ENCODE measurements at places on chromosomes 7 and 10.

GRCh38 chr10:22791665-22792064, 77.3 kb upstream of the PIP4K2A start:
- no peak for DNase-seq

DNA sequence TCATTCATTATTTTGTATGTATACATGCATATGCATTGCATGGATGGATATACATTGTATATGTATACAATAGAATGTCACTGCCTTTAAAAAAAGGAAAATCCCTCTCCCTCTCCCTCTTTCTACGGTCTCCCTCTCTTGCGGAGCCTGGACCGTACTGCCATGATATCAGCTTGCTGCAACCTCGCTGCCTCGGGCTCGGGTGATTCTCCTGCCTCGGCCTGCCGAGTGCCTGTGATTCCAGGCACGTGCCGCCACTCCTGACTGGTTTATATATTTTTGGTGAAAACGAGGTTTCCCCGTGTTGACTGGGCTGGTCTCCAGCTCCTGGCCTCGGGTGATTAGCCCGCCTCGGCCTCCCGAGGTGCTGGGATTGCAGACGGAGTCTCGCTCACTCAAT, 24.4 kb downstream of the IPMK start:
- no peak for DNase-seq

DNA sequence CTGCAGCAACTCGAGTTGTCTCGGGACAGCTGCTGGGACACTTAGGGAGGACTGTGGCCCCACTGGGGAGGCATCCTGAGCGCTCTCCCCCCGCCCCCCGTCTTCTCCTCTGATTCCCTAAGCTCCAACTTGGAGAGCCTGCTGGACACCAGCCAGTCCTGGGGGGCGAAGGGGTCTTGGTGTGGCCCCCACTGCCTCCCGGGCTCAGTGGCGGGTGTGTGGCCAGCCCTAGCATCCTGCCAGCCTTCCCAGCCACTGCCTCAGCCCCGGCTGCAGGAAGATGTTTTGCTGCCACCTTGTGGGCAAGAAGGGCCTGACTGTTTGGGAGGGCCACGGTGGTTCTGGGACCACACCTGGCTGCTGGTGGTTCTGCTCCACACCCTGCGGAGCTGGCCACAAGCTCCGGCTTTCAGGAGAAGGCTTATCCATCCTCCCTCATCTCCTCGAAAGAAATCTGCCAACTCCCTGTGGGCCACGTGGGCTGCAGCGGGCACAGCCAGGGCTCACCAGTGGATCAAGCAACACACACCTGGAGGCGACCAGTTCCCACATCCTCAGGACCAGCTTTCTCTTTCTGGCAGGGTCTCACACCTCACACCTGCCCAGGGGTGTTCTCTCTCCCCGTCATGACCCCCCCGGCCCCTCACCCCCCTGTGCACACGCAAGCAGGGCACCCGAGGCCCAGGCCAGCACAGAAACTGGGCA, 24.8 kb downstream of the AGAP3 start:
- DNase-seq: no peak

- DNase-seq: no peak
Observed at GRCh38 chr10:50326757-50327701, 75.7 kb upstream of the ASAH2 start.

DNA sequence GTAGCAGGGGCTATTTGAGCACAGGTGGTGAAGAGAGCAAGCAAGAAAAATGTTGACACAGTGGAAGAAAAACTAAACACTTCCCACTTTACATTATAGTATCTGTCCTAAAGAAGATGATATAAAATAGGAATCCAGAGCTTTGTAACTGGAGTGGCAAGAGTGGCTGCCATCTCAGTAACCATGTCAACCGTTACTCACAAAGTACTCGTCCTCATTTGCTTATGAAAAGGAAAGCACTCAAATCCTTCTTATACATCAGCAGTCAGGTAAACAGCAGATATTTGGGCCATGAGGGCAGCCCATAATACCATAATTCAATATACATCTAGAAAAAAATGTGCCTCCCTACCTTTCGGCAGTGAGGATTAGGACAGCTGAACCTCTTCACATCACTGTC, 70.1 kb downstream of the RNF216 start:
- DNase-seq: no peak

GRCh38 chr7:116249969-116250553, 39.7 kb downstream of the TES start:
- DNase-seq: no peak

- no peak for DNase-seq
Observed at GRCh38 chr7:125511310-125511709, 581.7 kb upstream of the POT1 start.

DNA sequence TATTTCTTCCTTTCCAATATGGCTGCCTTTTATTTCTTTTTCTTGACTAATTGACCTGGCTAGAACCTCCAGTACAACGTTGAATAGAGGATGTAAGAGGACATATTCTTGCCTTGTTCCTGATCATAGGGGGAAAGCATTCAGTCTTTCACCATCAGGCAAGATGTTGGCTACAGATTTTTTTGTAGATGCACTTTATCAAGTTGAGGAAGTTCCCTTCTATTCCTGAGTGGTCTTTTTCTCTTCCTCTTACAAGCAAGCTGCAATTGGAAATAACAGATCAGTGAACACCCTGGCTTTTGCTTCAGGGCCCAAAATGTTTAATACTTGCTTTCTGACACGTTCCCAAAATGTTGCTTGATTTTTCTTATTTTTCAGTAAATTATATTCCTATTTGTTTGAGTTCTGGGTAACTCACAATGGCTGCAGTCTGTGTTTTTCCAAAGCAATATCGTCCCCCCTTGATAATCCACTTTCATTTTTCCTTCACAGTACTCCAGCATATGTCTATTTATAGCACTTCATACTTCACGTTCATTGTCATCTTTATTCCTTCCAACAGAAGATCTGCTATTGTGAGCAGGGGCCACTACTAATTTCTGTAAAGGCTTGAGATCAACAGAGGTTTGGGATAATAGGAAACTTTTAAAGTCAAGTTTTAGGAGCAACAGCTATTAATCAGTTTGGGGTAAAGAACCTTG, 11.7 kb downstream of the CPEB3 start:
- DNase-seq: no peak

DNA sequence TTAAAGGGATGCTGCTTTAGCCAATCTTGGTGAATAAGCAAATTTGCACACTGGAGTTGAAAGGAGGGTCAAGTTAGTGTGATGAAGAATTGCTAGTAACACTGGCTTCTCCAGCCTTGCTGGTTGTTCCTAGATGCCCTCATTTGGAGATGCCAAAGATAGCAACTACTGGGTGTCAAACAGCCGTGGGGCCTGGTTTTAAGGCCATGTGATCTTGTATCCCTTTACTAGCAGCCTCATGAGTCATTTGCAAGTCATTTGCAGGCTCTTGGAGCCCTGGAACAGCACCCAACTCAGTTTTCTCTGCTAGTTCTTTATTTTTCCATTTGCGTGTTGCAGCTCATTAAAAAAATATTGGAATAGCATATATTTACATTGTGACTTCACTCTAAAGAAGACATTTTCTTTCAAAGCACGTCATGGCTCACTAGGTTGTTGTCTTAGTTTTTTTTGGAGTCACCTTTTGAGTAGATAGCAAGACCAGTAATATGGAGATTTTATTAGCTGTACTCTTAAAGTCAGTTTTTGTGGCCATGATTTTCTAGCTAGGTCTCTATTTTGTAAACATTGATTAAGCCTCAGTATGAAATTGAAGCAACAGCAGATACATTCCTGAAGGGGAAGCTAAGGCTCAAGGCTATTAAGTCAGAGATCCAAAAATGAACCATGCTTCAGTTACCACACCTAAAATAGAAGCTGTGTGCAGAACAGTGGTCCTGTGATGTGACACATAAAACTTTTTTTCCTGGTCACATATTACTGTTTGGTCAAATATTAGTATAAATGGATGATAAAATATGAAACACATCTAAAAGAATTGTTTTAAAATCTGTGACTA, 1.3 kb downstream of the LSMEM1 start:
- DNase-seq: no peak

- DNase-seq: no peak
Observed at GRCh38 chr7:2962865-2963264, 80.8 kb downstream of the CARD11 start.

All from hypothalamus (tissue), 51 donors.